ENCODE measurements at places on chromosomes 1 and 21.

- no peak for DNase-seq
These were observed 33.8 kb downstream of the SLX9 start for GRCh38 chr21:44973598-44973997.

DNA sequence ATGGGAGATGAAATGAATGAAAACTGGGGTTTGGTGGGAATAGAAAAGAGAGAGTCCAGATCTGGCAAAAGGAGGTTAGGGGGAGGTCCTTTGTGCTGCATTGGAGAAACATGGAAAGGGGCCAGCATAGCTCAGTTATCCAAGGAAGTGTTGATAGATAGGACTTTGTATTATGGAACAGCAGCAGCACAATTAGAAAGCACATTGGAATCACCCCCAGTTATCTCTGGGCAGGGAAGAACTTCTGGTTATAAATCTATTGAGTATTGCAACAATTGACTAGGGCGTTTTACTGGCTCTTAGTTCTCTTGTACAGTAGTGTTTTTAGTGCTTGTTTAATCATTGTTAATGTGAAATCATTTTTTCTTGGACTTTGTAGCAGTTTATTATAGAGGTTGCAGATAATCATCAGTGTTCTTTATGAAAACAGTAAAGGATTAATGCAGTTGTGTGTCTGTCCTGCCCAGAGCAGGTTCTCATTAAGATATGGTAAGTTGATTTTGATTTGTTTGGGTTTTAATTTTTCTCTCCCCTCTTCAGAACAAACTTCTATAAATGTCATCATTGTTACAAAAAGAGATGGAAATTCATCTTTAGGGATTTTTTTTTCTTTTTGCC lies 76.6 kb downstream of the NR5A2 start:
- DNase-seq: no peak

GRCh38 chr1:16275591-16275990 lies 38.6 kb upstream of the CPLANE2 start:
- no peak for DNase-seq

GRCh38 chr1:113930499-113931161 lies 1.5 kb downstream of the HIPK1 start:
- DNase-seq: peak; percentile 91

DNA sequence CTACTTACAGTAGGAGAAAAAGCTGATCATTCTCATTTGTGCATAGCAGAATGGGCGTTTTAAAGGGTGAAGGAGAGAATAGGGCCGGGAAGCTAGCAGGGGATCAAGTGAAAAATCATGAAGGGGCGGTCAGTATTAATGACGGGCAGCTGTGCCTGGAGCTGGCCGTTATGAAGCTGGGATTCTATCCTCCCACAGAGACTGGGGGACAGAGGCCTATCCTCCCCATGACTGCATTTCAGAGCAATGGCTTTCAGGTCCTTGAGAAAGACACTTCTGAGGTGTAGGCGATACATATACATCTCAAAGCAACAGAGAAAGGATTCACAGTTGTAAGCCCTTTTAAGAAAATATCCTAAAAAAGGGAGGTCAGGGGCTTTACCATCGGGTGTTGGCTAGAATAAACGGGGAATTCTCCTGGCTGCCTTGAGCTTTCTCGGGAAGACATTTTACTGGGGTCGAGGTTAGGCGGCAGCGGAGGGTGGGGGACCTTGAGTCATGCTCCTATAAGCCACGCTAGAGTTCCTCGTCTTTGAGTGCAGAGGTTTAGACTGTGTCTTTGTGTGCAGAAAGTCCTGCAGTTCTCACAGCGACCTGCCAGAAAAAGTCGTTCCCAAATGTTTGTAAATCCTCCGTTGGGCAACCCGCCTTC lies 559 bp upstream of the MTARC2 start:
- DNase-seq: no peak

GRCh38 chr1:110783292-110783918 lies 89.5 kb upstream of the CD53 start:
- DNase-seq: peak; percentile 39

- no peak for DNase-seq
These were observed 313.1 kb downstream of the PTBP2 start for GRCh38 chr1:97034651-97035050.

DNA sequence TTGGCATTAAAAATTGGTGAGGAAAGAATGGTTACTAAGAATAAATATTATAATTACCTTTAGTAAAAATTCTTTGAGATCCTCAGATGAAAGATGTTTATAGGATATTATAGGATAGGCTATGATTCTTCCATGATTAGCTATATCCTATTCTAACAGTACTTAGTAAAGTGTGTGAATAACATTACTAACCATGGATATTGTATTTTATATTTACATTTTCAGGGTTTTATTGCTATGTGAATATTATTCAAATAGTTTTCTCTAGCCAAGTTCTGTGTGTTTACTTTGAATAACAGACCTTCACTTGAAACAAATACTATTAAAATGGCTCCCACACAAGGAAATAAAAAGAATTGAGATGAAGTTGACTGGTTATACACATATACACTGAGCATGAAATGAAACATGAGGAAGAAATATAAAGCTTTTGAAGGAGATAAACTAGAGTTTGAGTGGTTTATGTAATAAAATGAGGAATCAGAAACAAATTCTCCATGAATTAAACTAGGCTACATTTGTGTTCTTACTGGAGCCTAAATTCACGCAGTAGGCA lies 479.4 kb upstream of the PKN2 start:
- no peak for DNase-seq

DNA sequence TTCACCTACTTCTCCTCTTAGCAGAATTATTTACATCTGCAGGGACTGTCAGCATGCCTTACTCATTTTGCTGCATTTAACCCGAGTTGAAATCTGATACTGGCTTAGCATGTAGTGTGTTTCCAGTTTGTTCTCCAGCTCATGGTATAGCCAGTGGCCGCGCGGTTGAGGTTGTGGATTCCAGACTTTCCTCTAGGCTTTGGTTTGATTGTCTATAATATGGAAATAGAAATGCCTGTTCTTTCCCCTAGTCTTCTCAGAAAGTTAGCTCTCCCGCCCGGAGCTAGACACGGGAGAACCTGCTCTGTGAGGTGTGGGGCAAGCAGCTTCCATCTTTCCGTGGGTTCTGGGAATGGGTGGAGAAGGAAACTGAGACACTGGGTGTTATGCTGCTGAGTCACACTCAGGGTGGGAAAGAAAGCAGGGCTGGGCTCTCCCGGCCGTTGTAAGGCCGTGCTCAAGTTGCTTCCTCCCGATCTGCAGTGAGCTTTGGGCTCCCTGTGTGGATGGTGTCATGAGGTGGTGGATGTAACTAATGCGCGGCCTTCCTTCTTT lies 206.8 kb upstream of the TMEM51 start:
- DNase-seq: no peak

DNA sequence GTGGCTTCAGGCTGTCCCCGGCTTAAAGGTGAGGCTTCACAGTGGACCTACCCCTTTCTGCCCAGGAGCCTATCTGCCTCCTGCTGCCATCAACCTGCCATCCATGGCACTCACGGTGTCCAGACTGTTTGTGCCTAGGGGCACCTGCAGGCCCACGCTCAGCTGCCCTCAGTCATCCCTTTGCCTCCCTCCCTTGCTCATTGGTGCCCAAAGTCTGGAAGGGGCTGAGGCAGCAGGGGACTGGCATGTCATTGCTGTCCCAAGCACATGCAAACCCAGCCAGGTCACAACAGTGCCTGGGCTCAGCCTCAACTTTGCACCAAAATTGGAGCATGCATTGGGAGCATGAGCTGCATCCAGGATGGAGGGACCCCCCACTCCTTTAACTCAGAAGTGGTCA lies 1142.7 kb upstream of the NCAM2 start:
- no peak for DNase-seq

- no peak for DNase-seq
These were observed 139.8 kb upstream of the KIF26B start for GRCh38 chr1:245015031-245015430.

GRCh38 chr1:223482766-223483165 lies 89.6 kb downstream of the CCDC185 start:
- no peak for DNase-seq

- DNase-seq: peak; percentile 7
These were observed 1.5 kb downstream of the STUM start for GRCh38 chr1:226549937-226550671.

DNA sequence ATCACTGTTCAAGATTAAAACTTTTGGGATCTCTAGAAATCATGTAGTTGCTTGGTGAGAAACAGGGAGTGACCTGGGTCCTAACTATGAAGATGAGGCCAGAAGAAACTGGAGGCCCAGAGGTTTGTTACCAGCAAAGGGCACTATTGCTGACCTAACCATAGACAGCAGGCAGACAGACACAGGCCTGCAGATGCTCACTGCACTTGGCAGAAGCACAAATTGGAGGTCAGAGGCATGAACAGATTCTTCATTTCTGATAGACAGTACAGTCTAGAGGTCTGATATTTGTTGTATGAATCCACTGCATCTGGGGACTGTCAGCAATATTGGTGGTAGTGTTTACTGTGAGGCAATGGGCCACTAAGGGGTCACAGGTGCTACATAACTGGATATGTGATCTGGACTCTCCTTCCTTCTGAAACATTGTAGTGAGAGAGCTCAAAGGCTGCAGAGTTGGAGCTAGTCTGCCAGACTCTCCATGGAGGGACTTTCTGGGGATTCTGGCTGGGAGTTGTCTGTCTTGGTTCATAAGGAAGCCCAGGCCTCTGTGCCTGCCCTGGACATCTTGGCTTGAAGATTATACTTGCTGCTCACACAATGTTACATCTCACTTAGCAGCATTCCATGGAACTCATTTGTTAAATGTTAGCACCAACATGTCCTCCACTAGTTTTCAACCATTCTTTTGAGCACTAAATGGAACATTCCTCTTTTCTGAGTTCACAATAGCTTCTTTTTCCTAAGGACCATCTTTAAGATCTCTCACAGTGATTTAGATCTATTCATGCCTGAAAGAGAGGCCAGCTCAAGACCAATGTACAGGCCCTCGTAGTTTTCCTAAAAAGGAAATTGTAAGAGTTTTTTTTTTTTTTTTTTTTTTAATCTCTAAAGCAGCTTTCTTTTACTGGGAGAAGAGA lies 26.9 kb upstream of the CCN1 start:
- no peak for DNase-seq

DNA sequence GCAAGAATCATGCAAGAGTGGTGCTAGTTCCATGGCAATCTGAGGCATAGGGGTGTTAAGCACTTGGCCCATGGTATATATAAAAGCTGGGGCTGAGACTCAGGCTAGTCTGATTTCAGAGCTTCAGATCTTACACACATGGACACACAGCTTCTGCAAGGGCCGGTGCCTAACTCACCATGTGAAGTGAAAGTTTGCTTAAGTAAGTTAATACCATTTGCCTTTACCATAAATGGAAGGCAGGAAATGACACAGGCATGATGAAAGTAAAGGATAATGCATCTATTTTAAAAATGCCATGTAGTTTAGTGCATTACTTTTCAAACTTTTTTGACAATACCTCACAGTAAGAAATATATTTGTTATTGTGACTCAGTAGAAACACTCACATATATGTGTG lies 122.6 kb downstream of the KCNJ6 start:
- DNase-seq: no peak

DNA sequence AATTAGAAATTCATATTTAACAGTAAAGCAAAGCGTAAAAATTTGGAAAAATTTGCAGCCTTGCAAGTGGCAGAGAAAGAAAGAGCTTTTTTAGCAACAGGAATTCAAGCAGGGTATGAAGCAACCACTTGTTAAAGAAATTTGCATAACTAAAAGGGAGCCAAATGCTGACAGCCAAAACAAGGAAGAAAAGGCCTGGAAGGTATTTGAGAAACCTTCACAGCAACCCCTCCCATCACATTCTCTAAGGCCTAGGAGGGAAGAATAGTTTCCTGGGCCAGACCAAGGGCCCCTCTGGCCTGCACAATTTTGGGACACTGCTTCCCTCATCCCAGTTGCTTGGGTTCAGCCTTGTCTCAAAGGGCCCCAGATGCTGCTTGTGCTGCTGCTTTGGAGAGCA lies 672.4 kb upstream of the TMPRSS15 start:
- DNase-seq: no peak

- DNase-seq: no peak
These were observed 4.7 kb upstream of the ITGB2 start for GRCh38 chr21:44925378-44925755.

GRCh38 chr1:205301205-205301821 lies 20.2 kb downstream of the NUAK2 start:
- no peak for DNase-seq

DNA sequence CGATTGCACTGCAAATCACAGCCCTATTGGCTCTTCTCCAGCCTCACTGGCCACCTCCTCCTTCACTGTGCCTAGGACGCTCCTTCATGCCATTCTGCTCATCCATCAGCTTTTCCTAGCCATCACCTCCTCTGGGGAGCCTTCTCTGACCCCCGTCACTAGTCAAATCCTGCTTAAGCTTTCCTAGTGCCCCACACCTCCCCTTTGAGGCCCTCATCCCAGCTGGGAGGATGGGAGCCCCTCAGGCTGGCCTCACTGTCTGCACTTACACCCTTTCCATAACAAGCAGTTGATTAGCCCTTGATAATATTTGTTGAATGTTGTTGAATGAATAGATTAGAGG lies 50.7 kb downstream of the KLHDC7A start:
- DNase-seq: no peak

DNA sequence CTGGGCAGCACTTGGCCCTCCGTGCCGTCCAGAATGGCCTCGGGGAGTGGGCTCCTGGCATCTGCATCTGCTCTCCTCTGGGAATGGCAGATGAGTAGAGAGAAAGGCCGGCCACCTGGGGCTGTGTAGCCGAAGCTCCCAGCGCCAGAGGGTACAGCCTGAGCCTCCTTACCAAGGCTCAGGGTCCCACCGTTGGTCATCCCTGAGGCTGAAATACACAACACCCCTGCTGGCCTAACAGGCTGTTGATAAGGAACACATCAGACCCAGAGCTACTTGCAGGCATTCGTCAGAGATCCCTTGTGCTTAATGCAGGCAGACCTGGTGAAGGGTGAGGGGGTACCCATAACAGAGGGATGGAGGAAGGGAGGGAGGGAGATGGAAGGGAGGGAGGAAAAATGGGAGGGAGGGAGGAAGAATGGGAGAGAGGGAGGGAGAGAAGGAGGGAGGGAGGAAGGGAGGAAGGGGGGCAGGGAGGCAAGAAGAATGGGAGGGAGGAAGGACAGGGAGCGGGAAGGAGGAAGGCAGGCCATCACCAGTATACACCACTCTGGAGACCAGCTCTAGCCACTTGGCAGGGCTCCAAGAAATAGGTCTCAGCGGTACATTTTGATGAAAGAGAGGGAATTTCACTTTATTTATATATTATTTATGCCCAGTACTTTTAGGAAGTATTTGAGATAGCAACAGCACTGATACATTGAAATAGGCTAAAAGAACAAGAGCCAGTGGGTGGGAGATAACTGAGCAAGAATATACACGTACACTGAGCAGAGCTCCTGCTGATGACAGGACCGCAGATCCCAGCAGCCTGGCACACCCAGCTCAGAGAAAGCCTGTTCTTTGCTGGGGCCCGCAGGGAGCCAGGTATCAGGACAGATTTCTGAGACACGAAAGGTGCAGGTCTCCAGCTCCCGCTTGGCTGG lies 315.0 kb upstream of the VAMP3 start:
- no peak for DNase-seq

- DNase-seq: no peak
These were observed 47.0 kb upstream of the BCAR3 start for GRCh38 chr1:93728480-93729131.

All from CD8-positive, alpha-beta memory T cell (primary cell).